Activated CD4-positive, CD25-positive, alpha-beta regulatory T cell treated with anti-CD3 and anti-CD28 coated beads, Interleukin-2, amount 50 U/mL, for 24 hours (primary cell): ENCODE measurements at places on chromosomes 2 and 18.

- no peak for ATAC-seq
These were observed 52.4 kb upstream of the B3GNT7 start for GRCh38 chr2:231343006-231343710.

GRCh38 chr2:215712871-215713790, 277.3 kb upstream of the FN1 start:
- ATAC-seq = no peak

- ATAC-seq = no peak
These were observed 207.4 kb upstream of the HDAC4 start for GRCh38 chr2:239608260-239608659.

DNA sequence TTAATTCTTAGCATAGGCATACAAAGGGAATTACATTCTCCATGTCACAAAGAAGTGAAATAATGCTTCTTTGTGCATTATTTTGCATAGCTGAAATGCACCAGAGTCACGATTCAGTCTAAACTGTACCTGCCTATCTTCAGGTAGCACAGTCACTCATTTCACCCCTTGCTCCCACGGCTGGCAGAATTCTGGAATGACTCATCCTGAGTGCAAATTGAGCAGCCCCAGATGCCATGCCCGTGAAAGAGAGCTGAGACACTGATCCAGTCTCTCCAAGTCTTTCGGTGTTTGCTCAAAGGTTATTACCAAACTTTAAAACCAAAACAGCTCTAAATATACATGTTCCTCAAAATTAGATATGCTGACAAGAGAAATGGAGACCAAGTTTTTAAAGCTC, 168.3 kb upstream of the POU3F3 start:
- no peak for ATAC-seq

- no peak for ATAC-seq
These were observed 217.6 kb upstream of the FN1 start for GRCh38 chr2:215653344-215654030.

- no peak for ATAC-seq
These were observed 51.4 kb upstream of the RIOK3 start for GRCh38 chr18:23401400-23402347.
